HuH-7.5 (cell line): ENCODE measurements at places on chromosomes 16 and 17.

DNA sequence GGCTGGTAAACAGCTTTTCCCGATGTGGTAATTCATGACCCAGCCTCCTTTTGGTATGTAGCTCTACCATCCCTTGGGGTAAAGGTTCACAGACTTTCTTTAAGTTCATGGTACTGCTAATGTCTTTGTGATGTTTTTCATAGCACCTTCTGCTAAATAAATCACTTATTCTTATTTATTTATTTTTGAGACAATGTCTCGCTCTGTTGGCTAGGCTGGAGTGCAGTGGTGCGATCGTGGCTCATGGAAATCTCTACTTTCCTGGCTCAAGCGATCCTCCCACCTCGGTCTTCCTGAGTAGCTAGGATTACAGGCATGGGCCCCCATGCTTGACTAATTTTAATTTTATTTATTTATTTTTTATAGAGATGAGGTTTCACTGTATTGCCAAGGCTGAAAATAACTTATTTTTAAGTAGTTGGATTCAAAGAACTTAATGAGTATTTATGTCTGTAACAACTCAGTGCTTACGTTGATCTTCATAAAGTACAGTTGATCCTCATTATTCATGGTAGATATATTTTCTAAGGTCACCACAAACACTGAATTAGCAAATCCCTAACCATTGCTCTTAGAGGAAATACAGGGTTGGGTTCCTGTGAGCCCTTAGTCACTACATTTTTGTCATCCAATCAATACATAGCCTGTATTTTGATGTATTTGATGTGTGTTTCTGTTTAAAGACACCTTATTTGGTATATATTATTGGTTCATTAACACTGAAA lies 97.1 kb downstream of the SHISA9 start:
- no peak for DNase-seq

DNA sequence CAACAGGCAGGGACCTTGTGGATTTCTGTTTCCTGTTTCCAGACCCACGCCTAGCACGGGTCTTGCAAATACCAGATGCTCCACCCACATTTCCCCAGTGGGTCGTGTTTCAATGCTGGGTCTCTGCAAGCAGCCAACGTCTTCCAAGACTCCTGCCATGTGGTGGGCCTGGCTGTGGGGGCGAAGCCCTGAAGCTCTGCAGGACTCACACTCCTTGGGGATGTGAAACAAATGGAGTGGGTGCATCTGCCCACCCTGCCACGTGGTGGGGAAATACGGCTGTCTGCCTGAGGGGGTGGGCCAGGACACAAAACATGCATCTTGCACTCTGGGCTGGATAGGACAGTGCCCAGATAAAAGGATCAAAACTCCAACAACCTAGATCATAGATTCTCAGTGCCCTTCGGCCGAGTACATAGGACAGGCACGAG lies 32.6 kb downstream of the FA2H start:
- no peak for DNase-seq

- no peak for DNase-seq
Observed at GRCh38 chr16:89708481-89708931, 7.0 kb upstream of the SPATA2L start.

- no peak for DNase-seq
Observed at GRCh38 chr17:50634915-50635731, 442 bp downstream of the ABCC3 start.

- no peak for DNase-seq
Observed at GRCh38 chr16:55699616-55700015, 43.8 kb downstream of the SLC6A2 start.

GRCh38 chr17:35259001-35259400 lies 16.1 kb downstream of the SLFN5 start:
- no peak for DNase-seq

GRCh38 chr16:57628783-57629293 lies 408 bp downstream of the ADGRG1 start:
- DNase-seq, result no peak

- DNase-seq, result peak; percentile 86
Observed at GRCh38 chr17:42179911-42180410, 981 bp downstream of the KCNH4 start.

DNA sequence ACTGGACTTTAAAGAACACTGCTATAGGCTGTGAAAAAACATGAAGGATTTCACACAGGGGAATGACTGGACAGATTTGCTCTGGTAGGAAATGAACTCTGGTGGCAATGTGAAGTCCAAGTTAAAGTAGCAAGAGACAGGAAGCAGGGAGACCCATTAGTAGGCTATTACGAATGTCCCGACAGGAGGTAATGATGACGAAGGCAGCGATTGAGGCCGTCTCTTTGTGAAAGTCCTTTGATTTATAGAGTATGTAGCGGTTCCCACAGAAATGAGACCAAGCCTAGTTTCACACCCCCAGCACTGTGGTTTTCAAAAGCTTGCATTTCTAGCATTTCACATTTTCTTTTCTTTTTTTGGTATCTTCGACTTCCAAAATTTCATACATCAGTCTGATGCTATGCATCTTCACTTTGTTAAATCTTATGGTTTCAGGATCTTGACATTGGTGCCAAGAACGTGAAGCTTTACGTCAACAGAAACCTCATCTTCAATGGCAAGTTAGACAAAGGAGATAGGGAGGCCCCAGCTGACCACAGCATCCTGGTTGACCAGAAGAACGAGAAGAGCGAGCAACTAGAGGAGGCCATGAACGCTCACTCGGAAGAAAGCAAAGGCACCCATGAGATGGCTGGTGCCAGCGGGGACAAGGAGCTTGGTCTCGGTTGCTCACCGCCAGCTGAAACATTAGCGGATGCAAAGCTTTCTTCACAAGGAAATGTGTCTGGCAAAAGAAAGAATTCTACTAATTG lies 189.8 kb downstream of the KATNIP start:
- DNase-seq, result no peak

DNA sequence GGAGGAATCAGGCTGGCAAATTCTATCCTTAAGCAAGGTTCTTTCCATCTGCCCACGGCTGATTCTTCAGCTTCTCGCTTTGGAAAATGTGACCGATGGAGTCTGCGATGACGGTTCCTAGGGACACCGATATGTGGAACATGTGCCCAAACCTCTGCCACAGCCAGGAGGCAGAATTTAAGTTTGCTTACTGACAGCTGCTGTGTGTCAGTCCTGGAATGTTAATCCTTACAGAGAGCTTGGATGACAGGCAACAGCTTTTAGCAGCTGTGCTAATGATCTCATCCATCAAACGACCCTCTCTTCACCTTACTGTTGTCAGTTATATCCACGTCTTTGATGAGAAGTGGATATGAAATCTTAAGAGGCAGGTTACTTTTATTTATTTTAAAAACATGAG lies 11.4 kb upstream of the MYH13 start:
- no peak for DNase-seq

GRCh38 chr17:20244671-20245070 lies 222.7 kb downstream of the LGALS9B start:
- DNase-seq, result no peak

GRCh38 chr16:28042811-28043210 lies 20.7 kb downstream of the GSG1L start:
- no peak for DNase-seq

DNA sequence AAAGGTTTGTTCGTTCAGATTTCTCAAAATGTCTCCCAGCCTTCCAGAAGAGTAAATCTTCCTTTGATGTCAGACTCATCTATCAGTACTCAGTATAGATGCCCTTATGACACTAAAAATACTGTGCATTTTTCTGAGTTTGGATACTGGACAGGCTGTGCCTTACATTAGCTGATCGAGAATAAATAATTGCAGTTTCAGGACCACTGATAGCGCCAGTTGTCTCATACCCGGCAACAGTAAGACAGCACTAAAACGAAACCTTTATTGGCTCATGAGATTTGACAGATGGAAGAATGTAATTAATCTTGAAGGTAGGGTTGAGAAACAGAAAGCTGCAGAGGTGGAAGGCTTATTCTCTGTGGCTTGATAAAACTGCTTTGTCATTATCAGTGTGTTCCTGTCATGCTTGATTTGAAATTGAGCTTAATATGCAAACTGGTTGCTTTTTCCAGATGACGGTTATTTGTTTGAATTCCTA lies 1.2 kb downstream of the ATP6V0A1 start:
- DNase-seq, result peak; percentile 14

DNA sequence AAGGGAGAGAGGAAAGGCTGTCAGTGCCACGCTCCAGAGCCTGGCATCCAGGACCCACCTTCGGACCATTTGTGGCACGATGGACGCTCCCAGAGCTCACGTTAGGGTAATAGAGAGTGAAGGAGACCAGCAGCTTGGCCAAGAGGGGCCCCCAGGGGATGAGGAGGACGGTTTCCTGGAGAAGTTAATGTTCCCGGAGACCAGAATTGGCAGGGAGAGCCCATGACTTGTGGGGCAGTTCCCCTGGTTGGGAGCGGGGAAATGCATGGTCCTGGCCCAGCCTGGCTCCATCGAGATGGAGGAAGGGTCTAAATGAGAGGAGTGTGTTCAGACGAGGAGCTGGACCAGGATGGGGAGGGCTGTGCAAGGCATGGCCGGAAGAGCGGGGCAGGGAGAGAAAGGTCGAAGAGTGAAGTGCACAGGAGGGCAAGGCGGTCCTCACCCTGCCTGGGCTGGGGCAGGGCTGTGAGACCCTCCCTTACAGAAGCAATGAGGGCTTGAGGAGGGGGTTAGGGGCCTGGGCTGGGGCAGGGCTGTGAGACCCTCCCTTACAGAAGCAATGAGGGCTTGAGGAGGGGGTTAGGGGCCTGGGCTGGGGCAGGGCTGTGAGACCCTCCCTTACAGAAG lies 2.9 kb upstream of the HIC1 start:
- DNase-seq, result no peak
